ENCODE measurements at places on chromosomes 1 and 21.

DNA sequence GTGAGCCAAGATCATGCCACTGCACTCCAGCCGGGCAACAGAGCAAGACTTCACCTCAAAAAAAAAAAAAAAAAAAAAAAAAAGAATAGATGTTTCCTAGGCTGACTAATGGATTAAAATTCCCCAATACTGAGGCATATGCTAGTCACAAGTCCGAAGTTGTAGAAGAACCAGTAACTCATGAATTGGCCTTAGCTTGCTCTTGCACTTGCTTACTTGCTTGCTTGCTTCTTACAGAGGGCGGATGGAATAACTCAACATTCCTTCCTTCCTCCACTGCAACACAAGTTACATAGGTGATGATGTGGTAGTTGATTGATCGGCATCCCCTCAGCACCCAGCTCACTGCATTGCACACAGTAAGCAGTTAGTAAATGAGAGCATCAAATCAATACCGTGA lies 2.8 kb upstream of the TARS2 start:
- no peak for DNase-seq

DNA sequence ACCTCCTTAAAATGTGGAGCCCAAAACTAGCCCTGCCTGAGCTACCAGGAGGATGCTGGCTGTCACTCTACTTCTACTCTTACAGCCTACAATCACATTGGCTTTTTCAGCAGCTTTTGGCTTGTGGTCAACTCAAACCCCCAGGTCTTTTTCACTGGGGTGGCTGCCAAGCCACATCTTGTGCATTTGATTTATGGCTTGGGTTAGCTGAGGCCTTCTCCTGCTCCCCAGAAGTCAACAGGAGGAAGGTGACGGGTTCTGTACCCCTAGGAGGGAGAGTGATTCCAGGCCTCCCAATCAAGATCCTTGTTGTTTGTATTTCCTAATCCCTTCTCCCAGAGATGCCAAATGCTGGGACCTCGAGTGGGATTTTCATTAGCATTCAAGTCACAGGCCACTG lies 124.3 kb downstream of the LACTBL1 start:
- peak; percentile 37 for DNase-seq

GRCh38 chr1:81703391-81703755 lies 97.4 kb upstream of the ADGRL2 start:
- peak; percentile 73 for DNase-seq

DNA sequence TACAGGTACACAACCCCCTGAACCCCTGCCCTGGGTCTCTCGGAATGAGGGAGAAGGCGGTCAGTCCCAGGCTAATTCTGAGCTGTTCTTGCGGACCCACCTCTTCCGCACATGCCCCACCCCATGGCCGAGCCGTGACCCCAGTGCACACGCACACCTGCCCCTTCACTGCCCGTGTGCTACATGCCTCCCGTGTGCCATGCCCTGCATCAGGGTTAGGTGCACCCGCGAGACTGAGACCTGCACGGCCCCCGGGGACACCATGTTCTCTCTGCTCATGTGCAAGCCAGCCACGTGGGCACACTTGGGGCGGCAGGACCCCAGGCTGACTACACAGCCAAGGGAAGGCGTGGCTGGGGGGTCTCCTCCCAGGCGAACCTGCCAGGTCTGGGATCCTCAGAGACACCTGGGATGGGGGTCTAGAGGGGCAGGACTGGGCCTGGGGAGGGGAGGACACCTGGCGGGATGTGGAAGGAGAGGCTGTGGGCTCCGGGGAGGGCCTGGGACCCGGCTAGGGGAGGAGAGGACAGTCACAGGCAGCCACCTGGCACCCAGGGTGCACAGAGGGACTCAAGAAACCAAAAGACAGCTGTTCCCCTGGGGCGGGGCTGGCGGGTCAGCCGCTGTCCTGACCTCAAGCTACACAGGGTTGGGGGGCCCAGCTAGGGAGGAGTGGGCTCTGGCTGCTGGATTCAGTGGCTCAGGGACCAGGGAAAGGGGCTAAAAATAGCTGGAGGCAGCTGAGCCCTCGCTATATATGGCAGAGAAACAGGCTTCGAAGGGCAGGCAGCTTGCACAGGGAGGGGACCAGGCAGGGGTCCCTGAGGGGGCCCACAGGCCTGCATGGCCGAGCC lies 133.4 kb downstream of the CASZ1 start:
- DNase-seq = no peak

DNA sequence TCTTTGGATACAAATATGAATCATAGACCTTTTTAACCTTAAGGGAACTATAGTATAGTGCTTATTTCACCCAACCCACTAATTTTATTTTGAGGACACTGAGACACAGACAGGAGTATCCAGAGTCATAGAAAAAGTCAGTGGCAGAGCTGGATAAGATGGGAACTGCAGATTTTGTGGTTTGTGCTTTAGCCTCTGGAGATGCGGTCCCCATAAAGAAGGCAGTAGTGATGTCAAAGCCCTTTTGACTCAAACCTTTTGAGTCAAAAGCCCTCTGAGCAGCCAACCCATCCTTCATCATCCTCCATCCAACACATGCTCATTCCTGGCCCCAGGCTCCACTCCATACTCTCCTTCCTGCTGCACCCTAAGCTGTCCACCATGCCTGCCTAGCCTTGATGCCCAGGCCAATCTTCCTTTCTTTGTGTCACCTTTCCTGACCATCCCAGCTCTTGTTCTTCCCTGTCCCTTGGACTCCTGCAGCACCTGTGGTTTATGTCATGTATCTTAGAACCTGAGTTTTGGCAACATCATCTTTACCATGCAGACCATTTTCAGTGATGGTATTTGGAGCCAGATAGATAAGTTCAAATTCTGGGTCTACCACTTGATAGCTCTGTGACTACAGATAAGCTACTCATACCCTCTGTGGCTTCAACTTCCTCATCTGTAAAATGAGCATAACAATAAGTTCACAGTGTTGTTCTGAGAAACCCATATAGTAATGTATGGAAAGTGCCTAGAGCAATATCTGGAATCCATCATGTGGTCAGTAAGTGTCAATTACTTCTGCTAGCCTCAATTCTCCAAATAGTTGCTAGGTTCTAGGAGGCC lies 20.1 kb downstream of the SLAMF1 start:
- DNase-seq = no peak

GRCh38 chr1:203267347-203267846 lies 37.9 kb upstream of the BTG2 start:
- DNase-seq = peak; percentile 89

DNA sequence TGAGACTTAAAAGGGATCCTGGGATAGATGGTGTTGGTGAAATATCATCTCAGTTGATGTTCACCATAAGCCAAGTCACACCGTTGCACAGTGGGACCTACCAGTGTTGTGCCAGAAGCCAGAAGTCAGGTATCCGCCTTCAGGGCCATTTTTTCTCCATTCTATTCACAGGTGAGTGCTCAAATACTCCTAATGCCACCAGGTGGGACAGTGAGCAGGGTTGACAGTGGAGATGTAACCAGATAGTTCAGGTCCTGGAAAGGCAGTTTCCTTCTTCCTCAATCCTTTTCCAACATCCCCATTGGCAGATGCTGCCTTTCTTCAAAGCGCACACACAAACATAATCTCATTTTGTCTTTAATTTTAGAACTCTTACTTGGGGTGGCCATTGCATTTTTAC lies 11.6 kb downstream of the CD160 start:
- DNase-seq = no peak

DNA sequence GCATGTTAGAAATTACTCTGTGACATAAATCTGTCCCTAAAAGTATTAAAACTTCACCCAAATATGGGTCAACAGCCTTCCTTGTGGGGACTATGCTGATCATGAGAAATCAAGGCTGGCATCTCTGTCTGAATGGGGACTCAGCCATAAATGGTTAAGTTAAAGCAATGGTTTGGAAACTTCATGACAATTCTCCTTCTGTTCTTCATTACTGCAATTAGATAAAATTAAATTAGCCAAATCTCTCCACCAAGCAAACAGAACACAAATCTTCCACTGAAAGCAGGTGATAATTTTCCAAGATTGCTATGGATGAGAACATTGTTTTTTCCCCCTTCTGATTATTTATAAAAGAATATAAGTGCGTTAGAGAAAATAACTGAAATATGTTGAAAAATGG lies 346.1 kb downstream of the KCNH1 start:
- DNase-seq = no peak

GRCh38 chr1:7207875-7208646 lies 422.8 kb downstream of the CAMTA1 start:
- peak; percentile 64 for DNase-seq

DNA sequence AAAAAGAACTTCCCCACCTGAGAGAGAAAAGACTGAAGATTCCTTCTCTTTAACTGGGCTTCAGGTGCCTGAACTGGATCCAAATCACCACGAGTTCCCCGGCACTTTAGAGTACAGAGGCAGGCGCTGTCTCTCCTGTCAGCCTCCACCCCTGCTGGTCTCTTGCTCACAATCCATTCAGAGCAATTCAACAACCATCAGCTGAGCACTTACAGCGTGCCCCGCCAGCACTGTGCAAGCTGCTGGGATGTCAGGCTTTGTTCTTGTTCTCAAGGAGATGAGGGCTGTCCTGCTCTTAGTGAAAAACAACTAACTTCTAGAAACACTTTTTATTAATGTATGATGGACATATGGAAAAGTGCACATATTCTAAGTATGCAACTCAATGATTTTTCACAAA lies 68.7 kb upstream of the VAMP3 start:
- no peak for DNase-seq

DNA sequence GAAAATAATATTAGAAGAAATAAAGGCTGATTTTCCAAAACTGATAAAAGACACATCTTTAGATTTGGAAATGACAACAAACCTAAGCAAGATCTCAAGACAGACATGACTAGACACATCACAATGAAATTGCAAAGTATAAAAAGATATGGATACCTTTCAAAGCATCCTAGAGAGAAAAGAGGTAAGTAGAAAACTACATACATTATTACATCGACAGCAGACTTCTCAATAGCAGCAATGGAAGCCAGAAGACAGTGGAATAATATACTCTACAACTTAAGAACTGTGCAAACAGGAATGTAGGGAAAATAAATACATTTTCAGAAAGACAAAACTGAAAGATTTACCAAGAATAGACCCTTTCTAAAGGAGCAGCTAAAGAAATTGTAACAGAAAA lies 50.2 kb downstream of the DENND1B start:
- peak; percentile 44 for DNase-seq

DNA sequence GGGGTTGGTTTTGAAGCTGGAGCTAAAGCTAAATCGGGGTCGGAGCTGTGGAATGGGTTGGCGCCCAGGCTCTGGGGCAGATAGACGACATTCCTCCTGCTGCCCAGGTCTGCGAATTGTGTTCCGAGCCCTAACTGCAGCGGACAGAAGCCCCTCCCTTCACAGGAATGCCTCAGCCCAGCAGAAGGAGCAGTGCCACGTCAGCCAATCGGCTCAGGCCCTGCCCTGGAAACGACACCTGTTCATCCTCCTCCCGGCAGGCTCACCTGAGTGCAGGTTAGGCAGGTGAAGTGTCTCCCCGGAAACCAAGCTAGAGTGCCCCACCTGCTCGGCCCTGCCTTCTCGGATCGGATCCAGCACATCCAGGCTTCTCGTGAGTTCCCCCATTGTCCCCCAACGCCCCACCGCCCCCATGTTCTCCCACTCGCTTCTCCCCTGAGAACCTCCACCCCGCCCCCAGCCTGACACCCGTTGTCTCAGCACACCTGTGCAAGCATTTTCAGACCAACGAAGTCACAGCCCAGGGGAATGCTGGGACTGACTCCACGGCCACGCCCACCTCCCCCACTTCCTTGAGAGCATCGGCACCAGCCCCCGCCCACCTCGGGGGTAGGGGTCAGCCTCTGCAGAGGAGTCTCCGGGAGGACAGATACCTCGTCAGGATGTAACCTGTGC lies 775 bp downstream of the TMEM125 start:
- no peak for DNase-seq

- no peak for DNase-seq
Measured at GRCh38 chr1:230251644-230252191, 174.4 kb downstream of the PGBD5 start.

All from astrocyte of the spinal cord (primary cell).